ENCODE measurements at places on chromosomes 4 and X.

DNA sequence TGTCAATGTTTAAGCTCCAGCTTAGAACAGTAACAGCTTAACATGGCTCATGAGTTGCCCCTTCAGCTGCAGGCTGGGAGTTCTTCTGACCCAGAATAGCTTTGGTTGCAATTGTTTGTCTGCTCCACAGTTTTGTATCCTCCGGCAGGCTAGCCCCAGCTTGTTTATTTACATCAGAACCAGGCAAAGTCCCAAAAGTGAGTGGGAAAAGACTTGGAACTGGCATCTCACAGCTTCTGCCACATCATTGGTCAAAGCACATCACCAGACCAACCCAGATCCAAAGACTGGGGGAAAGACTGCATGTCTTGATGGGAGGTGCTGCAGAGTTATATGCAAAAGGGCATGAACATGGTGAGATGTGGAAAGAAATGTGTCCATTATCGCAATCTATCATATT lies 231.2 kb upstream of the CPEB2 start:
- DNase-seq, result no peak

DNA sequence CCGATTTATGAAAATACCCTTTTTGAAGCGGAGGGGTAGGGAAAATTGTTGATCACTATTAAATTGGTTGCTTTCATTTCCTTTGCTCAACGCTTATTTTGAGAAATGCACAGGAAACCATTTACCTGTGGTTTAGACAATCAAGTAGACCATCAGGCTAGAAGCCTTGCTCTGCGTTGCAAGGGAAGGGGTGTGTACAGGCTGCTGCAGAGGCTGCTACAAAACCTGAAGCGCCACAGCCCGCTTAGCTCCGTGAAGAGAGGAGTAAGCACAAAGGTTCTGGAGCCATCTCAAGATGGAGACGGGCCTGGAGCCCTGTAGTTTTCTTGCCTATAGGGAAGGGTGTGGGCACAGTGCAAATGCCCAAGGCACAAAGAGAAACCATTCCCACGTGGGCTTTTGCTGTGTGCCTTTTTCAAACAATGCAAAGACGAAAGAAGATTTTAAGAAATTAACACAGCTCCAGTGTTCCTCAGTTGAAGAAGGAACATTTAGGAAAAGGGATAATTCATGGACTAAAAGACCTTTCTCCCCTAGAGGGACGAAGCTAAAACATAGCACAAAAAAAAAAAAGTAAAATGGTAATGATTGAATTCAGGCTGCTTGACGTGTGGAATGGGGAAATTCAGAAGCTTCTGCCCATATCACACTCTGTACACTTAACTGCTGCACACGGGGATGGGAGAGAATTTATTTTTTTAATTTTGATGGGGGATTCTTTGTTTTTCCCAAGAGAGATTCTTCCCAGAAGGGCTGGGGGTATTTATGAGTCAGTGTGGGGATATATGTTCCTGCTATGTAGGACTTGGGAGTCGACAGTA lies 3.5 kb downstream of the TMSB4X start:
- peak; percentile 84 for DNase-seq

DNA sequence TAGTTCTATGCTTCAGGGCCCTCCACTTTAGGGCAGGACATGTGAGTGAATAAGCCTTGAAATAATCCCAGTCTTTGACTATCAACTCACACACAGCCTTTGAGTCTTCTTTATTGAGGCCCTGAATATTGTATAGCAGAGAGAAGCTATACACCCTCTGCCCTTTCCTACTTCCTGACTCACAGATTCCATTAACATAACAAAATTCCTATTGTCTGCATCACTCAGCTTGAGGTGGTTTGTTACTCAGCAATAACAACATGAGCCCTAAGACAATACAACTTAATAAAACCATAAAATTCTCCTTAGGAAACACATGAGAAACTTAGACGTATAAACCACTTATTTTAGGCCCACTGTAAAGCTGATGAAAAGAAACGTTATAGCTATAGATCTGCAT lies 680.3 kb upstream of the DIAPH2 start:
- no peak for DNase-seq

DNA sequence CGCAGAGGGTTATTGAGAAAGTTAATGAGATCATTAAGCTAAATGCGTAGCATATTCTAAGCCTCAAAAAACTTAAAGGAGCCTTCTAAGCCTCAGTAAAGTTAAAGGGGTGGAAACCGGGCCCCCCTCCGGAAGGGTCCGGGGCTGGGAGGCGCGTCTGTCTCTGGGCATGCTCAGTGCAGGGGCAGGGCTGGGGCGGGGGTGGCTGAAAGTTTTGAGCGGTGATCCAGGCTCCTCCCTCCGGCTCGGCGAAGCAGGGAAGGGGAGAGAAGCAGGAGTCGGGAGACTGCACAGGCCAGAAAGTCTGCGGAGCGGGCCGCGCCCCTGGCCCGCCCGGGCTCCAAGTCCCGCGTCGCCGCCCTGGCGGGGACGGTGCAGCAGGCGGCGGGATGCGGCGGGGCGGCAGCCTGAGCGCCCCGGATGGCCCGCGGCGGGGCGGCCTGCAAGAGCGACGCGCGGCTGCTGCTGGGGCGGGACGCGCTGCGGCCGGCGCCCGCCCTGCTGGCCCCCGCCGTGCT lies at the start of gene EVC:
TSS of gene EVC (plus strand) at position 241 of the 518 bp plus-strand sequence. CDS start at position 421, 180 bp downstream.
- DNase-seq, result peak; percentile 29

GRCh38 chr4:70306076-70306475 lies 28.7 kb upstream of the CABS1 start:
- DNase-seq, result no peak

GRCh38 chrX:17635231-17635630 lies 102.1 kb upstream of the SCML1 start:
- DNase-seq, result no peak

DNA sequence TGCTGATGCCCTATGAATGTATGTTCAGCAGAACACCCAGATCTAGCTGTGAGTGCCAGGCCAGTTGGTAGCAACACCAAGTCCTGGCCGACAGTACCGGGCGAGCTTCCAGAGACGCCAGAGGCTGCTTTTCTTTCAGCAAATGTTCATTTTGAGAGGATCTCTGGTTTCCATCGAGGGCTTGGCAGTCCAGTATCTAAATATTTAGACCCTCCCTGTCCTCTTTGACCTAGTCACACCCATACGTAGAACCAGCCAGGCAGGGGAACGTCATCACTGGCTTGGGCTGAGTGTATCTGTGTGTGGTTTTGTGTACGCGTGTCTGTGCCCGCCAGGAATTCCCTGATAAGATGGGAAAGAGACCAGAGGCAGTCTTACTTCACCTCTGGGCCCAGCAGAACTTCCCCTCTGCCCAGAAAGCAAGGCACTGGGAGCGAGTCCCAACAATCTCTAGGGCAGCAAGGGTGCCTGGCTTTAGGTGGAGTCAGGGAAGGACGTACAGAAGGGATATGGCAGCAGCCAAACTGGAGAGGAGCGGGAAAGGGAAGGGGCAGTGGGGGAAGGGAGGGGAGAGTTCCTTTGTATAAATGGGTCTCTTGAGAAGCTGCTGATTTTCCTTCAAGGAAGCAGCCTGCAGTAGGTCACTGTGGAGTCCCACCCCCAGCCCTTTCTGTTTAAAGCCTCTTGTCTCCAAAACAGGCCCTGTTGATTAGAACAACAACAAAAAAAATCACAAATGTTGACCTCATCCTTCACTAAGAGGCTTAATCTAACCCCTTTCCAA lies 15.0 kb upstream of the ELF4 start:
- no peak for DNase-seq

DNA sequence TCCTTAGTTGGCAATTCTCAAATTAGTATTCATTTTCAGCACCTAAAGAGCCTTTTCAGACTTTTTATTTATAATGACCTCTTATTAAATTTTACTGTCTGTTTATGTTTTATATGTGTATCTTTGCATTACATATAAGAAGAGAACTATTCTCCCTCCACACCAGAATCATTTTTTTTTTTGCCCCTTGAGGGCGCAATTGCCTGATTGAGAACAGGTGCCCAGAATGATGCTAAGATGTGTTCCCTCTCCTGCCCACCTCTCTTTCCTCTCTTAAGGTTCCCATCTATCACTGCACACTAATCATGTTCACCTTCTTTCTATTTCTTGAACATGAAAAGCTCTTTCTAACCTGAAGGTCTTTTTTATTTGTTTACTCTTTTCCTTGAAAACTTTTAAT lies 44.2 kb upstream of the ADAM29 start:
- DNase-seq, result peak; percentile 35

DNA sequence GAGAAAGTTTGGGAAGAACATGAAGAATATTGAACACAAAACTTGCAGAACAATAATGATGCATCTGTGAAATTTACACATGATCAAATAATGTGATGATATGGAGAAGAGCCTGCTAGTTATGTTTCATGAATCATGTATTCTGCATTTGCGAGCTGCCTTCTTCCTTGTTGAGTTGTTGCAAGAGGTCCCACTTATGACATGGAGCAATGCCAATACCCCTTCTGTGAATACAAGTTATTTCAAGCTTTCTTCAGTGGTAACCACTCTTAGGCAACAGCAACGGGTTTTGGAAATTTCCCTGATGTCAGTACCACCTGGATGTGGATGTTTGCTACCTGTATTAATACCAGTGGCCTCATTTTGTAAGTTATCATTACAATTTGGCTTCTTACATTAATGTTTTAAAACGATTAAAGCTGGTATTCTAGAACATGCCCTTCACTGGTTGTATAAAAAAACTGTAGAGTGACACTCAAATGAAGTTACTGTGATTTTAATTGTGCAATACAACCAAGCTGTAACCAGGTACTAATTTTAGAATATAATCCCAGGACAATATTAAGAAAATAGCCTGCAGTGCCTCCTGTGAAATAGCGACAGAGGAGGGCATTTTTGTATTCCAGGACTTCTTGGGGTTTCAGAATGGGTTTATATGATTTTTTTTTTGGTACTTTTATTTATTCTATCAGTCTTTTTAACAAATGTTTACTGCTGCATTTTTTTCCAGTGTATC lies 25.3 kb downstream of the IQCM start:
- no peak for DNase-seq

GRCh38 chrX:104913348-104913747 lies 307.1 kb downstream of the TEX13A start:
- DNase-seq, result peak; percentile 2

- DNase-seq, result peak; percentile 56
Observed at GRCh38 chrX:71178908-71179307, 34.3 kb downstream of the NLGN3 start.

DNA sequence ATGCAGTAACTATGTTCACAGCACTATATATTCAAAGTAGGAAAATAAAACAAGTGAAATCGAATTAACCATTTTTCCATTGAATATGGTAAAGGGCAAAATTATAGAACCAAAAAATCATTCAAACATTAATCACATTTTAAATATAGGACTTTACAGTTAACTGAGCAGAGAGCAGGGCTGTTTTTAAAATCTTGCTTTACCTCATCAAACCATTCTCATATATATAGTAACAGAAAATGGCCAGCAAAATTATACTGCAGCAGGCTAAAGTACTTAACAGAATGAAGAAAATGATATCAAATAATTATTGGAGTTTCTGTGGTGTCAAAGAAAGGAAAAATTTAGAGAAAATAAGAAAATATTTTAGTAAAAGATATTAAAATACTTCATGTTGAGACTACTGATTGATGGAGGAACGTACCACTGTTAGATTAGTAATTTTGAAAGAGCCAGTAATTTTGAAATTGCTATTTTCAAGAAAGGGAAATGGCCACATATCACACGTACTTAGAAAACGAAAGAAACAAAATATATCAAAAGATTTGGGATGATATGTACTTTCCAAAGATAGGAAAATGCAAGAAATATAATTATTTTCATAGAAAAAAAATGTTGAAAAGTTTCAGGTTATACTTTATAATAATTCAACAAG lies 813.7 kb downstream of the DMD start:
- no peak for DNase-seq

DNA sequence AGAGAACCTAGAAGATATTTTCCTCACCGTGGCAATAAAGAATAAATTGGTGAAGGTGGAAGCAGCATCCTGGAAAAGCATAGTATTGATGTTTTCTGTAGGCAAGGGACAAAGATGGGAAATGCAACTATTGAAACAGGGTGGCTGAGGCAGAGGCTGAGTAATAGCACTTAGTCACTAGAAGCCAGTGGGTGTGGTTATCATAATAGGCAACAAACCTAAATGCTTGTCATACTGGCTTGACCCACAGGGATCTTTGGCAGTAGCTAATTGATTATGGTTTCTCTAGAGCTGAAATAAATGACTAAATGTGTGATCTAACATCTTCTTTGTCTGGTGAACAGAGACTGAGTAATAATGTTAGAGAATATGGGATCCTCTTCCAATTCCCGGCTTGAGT lies 353.6 kb upstream of the RPS6KA3 start:
- DNase-seq, result no peak

DNA sequence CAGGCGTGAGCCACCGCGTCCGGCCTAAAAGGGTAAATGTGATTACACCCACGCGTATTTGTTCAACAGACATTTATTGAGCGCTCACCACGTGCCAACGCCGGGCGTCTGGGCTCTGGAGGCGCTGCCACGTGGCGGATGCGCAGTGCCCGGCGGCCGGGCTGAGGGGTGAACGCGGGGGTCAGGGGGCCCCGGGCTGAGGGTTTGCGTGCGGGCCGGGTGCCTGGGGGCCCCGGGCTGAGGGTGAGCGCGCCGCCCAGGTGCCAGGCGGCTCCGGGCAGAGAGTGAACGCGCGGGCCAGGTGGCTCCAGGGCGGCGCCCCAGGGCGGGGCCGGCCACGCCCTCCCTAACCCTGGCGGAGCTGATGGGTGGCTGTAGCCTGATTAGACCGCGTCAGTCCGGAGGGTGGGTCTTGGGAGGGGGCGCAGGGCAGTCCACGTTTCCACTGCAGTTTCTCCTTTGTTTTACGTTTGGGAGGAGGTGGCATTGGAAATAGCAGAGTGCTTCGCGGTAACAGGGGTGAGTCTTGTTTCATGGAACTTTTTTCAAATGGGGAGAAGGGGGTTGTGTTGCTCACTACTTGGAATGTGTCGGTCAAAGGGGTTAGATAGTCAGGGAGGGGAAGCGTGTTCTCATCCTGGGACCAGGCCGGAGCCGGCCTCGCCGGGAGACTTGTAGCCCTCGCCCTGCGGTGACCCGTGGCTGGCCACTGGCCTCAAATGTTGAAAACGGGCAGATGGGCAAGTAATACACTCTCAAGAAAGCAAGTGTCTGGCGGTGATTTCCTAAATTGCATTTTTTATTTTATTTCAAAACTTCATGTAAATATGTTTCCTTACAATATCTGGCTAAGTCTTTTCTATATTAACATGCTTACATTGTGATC lies at the start of gene ZFP42:
TSS of gene ZFP42 (plus strand) at position 450 of the 886 bp plus-strand sequence. CDS start 7,037 bp downstream, outside the sequence.
- no peak for DNase-seq

DNA sequence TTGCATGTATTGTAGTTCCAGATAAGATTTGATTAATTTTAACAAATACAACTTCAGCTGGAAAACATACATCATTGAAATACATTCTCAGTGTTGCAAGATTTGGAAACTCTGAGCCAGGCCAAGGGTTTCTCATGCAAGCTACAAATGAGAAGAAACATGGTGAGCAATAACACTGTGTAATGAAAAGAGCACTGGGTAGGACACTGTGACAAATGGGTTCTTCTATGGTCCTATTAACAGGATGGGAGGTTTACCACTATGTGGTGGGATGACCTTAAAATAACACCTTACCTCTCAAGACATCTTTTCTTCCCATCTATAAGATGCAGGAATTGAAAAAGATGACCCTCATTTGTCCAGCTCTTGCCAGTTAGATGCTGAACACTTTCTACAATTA lies 19.6 kb upstream of the NDNF start:
- no peak for DNase-seq

GRCh38 chr4:108729731-108730130 lies 33.1 kb downstream of the ETNPPL start:
- DNase-seq, result no peak

- DNase-seq, result no peak
Observed at GRCh38 chr4:147325571-147325981, 155.3 kb upstream of the EDNRA start.

- DNase-seq, result no peak
Observed at GRCh38 chr4:158671665-158671914, at the start of gene C4orf46. TSS of gene C4orf46 (minus strand) at chr4:158671887. CDS start at chr4:158671801, 86 bp downstream.

- DNase-seq, result no peak
Observed at GRCh38 chr4:148831945-148832344, 389.7 kb upstream of the NR3C2 start.

Data from RPMI8226 (cell line).